ENCODE measurements at places on chromosomes 4 and X.

DNA sequence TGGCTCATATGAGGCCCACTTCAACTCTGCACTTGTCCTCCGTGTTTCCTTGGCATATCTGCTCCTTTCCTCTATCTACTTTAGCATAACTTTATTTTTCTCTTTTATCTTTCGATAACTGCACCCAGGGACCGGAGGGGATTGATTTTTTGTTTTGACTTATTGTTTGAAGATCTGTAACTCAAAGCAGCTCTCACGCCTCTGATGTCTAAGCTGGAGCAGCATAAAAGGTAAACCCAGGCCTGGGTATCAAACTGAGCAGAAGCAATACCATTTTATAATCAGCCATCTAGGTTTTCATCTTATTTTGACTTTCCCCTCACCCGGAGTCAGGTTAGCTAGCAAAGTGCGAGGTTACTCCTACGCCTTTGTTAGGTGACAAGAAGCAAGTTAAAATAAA lies 28.4 kb downstream of the LEF1 start:
- no peak for DNase-seq

- no peak for DNase-seq
Measured at GRCh38 chrX:45845142-45845541, 644.5 kb upstream of the DIPK2B start.

GRCh38 chr4:20639346-20639745 lies 60.9 kb upstream of the PACRGL start:
- DNase-seq: no peak

DNA sequence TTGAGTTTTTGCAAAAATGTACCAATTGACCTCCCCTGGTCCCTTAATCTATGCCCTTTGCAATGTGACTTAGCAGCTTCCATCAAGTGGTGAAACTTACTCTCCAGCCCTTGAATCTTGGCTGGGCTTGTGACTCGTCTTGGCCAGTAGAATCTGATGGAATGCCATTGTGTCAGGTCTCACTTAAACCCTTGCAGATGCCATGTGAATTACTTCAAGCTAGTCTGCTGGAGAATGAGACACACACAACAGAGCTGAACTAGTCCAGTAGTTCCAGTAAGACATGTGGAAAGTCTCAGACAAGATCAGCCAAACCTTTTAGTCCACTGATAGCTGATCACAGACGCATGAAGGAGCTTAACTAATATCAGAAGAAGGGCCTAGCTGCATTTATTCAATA lies 567.8 kb upstream of the CPEB2 start:
- no peak for DNase-seq

DNA sequence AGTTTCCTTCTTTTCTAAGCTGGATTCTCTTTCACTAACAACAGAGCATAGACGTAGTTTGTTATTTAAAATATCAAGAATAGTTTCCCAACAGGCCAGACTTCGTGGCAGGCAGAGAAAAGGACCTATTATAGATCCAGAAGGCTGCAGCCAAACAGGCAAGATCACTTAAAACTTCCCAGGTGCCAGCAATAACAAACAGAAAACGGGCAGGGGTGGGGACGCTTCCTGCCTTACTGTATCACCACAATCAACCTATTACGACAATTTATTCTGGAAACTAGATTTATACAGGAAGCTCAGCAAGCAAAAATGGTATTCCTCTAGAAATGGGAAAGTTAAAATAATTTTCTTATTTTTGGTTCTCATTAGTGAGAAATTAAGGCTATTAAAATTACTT lies 22.1 kb downstream of the RWDD4 start:
- no peak for DNase-seq

GRCh38 chrX:112636951-112637581 lies 42.7 kb downstream of the LHFPL1 start:
- DNase-seq: no peak
